ENCODE measurements at places on chromosomes 16 and 17. TPM values are rescaled to one million over a fixed set of nuclear protein-coding genes. Genes with fewer than 3 reads are reported as not detected.

DNA sequence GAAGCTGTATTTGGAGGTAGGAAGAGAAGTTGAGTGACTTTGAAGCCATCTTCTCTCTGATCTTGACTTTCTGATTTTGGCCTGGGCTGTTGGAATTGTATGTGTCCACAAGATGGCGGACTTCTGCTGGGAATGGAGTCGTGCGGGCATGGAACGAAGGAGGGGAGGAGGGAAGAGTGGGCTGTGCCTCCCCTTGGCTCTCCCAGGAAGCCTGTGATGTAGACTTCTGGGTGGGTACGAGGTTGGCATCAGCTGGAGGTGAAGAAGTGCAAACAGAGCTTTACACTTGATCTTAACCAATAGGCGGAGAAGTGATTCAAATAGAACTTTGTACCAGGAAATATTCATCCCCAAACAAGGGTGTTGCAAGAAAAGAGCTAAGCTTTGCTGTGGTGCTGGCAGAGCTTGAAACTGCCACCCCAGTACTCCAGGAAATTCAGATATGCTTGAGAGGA, 7.4 kb upstream of the TMEM220 start:
- peak; percentile 64 for DNase-seq

DNA sequence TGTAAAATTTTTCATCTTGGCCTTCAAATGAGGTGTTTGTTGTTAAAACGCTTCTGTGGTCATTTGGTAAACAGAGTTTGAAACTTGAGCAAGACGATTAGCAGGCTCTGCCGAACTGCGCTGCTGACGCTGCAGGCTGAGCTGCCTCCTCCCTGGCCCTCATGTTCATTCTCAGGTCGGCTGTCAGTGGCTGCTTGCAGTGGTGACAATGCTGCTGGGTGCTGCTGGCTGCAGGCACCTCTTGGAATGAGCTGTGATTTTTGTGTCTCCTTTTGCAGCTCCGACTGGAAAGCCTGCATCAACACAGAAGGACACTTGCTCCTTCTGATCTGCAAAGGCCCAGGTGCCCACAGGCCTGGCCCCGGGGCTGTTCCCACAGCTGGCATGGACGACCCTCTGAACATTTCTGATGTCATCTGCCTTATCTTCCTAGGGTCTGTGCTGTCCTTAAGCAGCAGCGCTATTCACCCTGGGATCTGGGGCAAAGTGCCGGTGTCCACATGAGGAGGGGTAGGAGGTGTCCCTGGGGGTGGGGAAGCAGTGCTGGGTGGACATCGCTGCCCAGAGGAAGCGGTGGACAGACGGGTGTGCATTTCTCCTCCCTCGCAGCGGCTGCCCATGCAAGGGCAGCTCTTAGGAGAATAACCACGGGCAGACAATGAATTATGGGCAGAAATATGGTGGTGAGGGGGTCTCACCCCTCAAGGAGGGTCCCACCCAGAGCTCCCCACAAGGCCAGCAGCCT, 23.1 kb upstream of the OSGIN1 start:
- DNase-seq: no peak

- DNase-seq: no peak
These were observed 342.7 kb downstream of the SOX9 start for GRCh38 chr17:72463287-72464102.

DNA sequence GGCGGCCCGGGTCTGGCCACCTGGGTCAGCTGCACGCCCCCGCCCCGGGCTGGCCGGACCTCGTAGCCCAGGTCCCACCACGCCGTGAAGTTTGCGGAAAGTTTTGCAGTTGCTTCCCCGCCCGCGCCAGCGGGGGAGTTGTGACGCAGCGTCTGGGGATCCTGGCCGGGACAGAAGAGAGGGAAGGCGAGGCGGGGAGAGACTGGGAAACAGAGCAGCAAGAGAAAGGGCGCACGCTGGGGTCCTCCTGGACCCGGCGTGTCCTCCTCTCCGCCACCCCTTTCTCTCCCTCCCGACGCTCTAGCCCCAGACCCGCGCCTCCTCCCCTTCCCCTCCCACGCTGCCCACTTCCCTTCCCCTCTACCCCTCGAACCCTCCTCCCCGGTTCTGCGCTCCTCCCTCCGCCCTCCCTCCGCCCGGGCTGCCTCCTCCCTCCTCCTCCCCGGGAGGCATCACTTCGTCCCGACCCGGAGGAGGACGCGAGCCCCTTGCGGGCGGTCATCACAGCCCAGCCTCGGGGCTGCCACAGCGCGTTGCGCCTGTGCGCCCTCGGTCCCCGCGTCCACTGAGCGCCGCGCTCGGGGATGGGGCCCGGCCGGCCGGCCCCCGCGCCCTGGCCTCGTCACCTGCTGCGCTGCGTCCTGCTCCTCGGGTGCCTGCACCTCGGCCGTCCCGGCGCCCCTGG, at the start of gene MRC2:
Gene MRC2, plus strand, starts transcription at position 452 of the 685 bp plus-strand sequence. Its CDS starts 133 bp downstream, at position 585.
- peak; percentile 87 for DNase-seq

DNA sequence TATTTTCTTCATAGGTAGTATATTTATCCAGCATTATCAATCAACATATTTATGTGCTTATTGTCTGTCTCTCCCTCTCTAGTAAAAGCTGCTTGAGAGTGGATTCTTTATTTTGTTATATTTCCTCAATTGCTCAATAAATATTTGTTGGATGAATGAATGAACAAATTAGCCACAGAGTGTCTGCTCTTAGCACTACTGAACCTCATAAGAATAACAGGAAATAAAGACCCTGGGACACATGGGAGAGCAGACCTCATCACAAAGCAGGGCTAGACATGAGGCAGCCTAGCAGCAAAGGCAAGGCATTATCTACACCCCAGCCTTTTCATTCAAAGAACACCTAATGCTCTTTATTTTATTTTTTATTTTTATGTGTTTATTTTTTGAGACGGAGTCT, 34.9 kb upstream of the TANC2 start:
- no peak for DNase-seq

DNA sequence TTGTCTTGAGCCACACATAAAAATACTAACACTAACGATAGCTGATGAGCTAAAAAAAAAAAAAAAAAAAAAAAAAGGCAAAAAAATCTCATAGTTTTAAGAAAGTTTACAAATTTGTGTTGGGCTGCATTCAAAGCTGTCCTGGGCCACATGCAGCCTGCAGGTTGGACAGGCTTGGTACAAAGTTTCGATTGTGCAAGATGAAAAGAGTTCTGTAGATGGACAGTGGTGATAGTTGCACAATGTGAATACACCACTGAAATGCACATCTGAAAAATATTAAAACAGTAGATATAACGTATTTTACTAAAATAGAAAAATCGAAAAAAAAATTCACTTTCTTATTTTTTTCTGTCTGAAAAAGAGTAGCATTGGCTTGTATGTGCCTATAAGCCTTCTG, 42.9 kb downstream of the AMFR start:
- no peak for DNase-seq

- no peak for DNase-seq
These were observed 67.2 kb downstream of the PARN start for GRCh38 chr16:14562691-14563491.

- no peak for DNase-seq
These were observed 56.5 kb downstream of the SNTB2 start for GRCh38 chr16:69243479-69243878.

DNA sequence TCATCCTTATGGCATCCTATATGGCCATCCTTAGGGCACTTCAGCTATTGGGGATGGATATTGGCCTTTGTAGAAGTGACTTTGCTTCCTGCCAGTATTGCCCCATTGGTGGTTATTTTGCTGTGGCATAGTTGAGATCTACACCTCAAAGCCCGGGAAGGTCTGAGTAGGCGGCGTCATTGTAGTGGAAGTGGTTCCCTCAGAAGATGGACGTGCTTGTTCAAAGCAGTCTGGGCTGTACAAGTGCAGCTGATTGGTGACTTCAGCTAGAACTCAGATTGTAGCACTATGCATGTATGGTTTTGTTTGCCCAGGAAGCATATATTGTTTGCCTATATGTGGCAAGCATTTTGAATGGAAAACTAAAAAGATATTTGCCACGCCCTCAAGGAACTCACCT, 83.2 kb downstream of the TMC6 start:
- DNase-seq: no peak

DNA sequence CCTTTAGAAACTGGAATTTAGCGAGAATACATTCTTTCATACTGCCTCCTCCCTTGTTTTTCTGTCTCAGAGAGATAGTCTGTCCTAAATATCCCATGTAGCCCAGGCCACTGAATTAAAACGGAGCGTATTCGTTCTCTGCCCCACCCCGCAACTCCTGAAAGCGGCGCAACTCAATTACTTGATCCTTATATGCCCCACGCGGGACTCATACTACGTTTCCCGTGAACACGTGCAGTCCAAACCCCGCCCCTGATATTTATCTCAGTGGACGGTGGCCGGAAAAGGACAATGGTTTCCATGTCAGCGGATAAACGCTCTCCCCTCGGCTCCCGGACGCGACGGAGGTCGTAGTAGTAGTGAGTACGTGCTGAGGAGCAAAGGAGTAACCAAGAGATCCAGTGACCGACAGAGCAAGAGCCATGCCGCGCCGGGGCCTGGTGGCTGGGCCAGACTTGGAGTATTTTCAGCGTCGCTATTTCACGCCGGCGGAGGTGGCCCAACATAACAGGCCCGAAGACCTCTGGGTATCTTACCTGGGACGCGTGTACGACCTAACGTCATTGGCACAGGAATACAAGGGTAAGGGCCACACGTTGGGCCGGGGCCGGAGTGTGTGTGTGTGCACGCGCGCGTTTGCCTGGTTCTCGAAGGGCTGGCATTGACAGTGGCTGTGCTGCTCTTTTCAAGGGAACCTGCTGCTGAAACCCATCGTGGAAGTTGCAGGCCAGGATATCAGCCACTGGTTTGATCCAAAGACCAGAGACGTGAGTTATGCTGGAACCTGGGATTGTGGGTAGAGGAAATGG, at the start of gene CYB5D1:
Gene CYB5D1, plus strand, starts transcription at position 291 of the 809 bp plus-strand sequence. Its CDS starts 132 bp downstream, at position 423.
- DNase-seq: peak; percentile 93

DNA sequence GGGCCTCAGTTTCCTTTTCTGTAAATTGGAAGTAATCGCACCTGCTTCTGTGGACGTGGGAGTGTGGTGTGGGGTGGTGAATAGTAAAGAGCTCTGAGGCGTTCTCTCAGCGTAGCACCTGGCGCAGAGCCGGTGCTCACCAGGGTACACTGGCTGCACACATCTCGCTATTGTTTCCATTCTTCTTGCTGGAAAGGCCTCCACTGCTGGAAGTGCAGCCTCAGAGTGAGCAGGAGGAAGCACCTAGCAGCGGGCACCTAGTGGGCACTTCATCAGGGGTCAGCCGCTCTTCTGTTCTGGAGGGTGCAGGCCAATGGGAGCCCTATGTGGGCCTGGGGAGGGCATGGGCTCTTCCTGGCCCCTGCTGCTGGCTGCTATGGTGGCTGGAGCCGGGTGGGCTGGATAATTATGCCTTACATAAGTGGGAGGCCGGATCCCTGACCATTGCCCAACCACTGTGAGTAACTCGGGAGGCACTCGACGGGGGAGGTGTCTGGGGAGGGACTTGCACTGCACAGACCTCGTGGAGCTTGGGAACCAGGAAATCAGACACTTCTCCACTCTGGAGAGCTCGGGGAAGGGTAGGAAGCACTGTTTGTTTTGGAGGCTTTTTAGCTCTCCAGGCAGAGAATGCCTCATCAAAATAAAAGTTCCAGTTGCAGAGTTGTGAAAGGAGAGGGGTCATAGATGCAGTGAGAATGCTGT, 1.7 kb downstream of the MAP2K3 start:
- peak; percentile 81 for DNase-seq

DNA sequence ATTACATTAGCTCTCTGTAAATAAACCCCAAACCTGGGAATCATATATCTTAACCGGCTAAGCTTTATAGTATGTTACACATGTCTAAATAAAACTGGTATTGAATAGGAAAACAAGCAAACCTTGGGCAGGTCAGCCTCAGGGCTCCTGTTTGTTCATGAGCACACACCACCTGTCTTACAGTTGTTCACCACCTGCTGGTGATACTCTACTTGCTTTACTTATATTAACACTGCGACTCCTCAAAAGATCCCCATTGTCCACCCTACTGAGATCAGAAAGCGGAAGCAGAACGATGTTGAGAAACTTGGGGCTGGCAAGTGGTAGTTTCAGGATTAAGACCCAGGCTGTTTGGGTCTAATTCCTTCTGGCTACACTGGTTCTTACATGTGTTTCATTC, 16.4 kb downstream of the CDH13 start:
- no peak for DNase-seq

DNA sequence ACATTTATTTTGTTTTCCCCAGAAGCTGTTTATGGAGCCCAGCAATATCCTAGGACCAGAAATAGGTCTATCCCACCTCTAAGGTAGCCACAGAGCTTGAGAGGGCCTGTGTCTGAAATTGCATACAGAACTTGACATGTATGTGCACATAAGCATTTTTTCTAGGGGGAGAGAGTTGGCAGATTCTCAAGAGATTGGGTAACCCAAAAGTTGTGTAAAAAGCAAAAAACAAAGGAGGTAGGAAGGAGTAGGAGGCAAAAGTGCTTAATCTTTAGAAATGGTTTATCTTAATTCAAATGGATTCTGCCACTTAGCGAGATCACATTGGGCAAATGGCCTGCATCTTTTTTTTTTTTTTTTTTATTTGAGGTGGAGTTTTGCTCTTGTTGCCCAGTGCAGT, 3.5 kb downstream of the PLK1 start:
- no peak for DNase-seq

- DNase-seq: no peak
These were observed 127.2 kb downstream of the AXIN2 start for GRCh38 chr17:65434251-65434650.

DNA sequence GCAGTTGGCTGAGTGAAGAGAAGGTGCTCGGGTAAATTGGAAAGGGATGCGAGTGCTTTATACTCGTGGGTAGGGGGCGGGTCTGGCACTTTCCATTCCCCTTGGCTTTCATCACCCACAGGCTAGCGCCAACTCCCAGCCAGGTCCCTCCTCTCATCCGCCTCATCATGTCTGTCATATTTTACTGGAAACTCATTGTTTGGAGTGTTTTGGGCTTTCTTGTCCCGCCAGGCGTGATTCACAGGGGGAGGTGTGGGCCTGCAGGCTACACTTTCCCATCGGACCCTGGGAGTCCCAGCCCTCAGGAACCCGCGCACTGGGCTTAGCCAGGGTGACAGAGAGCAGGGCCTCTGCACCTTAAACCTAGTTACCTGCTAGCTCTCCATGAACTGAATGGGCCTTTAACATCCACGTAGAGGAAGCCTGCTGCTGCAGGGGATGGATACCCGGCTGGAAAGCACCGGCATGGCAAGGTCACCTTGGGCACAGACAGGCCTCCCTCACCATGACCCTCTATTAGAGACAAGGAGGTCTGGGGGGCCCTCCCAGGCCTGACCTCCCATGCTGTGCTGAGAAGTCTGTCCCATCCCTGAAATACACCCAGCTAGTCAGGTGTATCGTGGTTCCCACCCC, at the start of gene KRT14:
Gene KRT14, minus strand, starts transcription at position 33 of the 633 bp plus-strand sequence. CDS start 61 bp downstream, outside the sequence.
- DNase-seq: no peak

GRCh38 chr17:35345445-35345925, 27.9 kb downstream of the SLFN11 start:
- no peak for DNase-seq

- no peak for DNase-seq
These were observed 4.8 kb downstream of the PRR11 start for GRCh38 chr17:59160157-59161025.

- peak; percentile 50 for DNase-seq
These were observed 13.7 kb downstream of the ALOX12B start for GRCh38 chr17:8073627-8074484.

GRCh38 chr17:2982854-2983253, 80.6 kb downstream of the OR1D5 start:
- DNase-seq: peak; percentile 89

Gene SULT1A2
- total RNA-seq: 0.95 TPM

Gene CTRL
- 3.3 TPM for total RNA-seq

Gene OR1A1
- not detected for total RNA-seq

Gene PRKCB
- 0.48 TPM for total RNA-seq

Gene NPIPB5
- 113 TPM for total RNA-seq

Gene RNF222
- total RNA-seq: not detected

Gene TVP23A
- 17.1 TPM for total RNA-seq

Gene GAS2L2
- 0.60 TPM for total RNA-seq

Gene PIK3R6
- 0.92 TPM for total RNA-seq

Gene TMEM114
- total RNA-seq: not detected

Gene CASKIN1
- 0.25 TPM for total RNA-seq

Gene WSCD1
- total RNA-seq: 4.4 TPM
